Left lung (tissue), 14 donors: ENCODE measurements at places on chromosomes 2 and 18. TPM values are rescaled to one million over a fixed set of nuclear protein-coding genes. Genes with fewer than 3 reads are reported as not detected.

Gene NAT8
- polyA plus RNA-seq: 1.2 TPM

Gene C2orf72
- polyA plus RNA-seq: 0.83 TPM

Gene SERPINB3
- polyA plus RNA-seq: not detected

Gene MAIP1
- polyA plus RNA-seq: 25.8 TPM

Gene IL1R1
- 137 TPM for polyA plus RNA-seq

Gene OSBPL1A
- 61.3 TPM for polyA plus RNA-seq

Gene MDH1B
- polyA plus RNA-seq: 6.3 TPM

Gene CLEC4F
- polyA plus RNA-seq: 0.18 TPM

Gene UCN
- polyA plus RNA-seq: 2.0 TPM

Gene CHPF
- 26.6 TPM for polyA plus RNA-seq

Gene BOLL
- polyA plus RNA-seq: not detected

Gene NTSR2
- polyA plus RNA-seq: not detected

Gene DRC1
- polyA plus RNA-seq: 6.7 TPM

Gene VSNL1
- polyA plus RNA-seq: 18.6 TPM

Gene TYW5
- 17.5 TPM for polyA plus RNA-seq

Gene TGFA
- 0.59 TPM for polyA plus RNA-seq

Gene KCNJ3
- 0.27 TPM for polyA plus RNA-seq
